ENCODE measurements at places on chromosomes 2 and 18. TPM values are rescaled to one million over a fixed set of nuclear protein-coding genes. Genes with fewer than 3 reads are reported as not detected.

- H3K36me3 ChIP-seq, result no peaks in the 10 kb centered on the region
- no peaks in the 10 kb centered on the region for H3K27me3 ChIP-seq
- H3K4me3 ChIP-seq, result no peak overlapping the region
These were observed 23.4 kb upstream of the SNED1 start for GRCh38 chr2:240974771-240975572.

DNA sequence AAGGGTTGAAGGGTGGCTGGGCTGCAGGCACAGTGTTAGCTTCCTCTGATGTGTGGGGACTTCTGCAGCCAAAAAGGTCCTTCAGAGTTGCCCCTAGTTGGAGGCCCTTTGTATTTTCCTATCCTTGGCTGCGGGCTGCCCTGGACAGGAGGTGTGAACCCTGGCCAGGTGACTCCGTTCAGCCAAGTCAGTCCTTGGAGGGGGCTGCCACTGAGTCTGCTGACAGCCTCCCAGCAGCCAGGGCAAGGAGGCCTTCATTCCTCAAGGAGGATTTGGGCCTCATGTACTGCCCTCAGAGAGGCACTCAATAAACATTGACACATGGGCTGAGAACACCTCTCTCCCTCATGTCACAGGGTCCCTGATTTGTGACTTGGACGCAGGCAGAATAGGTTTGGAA is 62.4 kb downstream of the MAPK4 start:
- no peak overlapping the region for H3K27ac ChIP-seq
- DNase-seq, result no peak
- no peak overlapping the region for H3K4me3 ChIP-seq
- peaks cover 3% of the 10 kb centered on the region for H3K27me3 ChIP-seq
- no peaks in the 10 kb centered on the region for H3K36me3 ChIP-seq
- no peaks in the 10 kb centered on the region for H3K4me1 ChIP-seq

GRCh38 chr2:143321994-143322393 is 192.8 kb downstream of the ARHGAP15 start:
- no peaks in the 10 kb centered on the region for H3K36me3 ChIP-seq
- H3K27ac ChIP-seq, result no peak overlapping the region
- H3K27me3 ChIP-seq, result no peaks in the 10 kb centered on the region
- no peak overlapping the region for H3K4me3 ChIP-seq
- no peak for DNase-seq

- no peak for DNase-seq
- no peaks in the 10 kb centered on the region for H3K27me3 ChIP-seq
- no peaks in the 10 kb centered on the region for H3K36me3 ChIP-seq
- no peak overlapping the region for H3K27ac ChIP-seq
These were observed 262.3 kb downstream of the TRIB2 start for GRCh38 chr2:12979066-12979465.

DNA sequence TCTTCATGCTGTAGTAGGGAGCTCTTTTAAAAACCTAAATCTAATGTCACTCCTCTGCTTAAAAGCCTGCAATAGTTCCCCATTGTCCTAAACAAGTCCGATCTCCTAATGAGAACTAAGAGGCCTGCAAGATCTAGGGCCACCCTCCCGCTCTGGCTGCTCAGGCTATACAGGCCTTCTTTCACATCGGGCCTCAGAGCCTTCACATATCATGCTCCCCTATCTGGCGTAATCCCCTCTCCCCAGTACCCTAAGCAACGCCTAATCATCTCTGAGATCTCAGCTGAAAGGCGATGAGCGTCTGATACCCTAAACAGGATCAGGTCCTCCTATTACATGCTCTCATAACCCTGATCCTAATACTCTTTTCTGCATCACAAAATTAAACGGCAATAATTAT is 1.9 kb downstream of the MAP4K3 start:
- peaks cover 11% of the 10 kb centered on the region for H3K36me3 ChIP-seq
- no peaks in the 10 kb centered on the region for H3K27me3 ChIP-seq
- peaks cover 55% of the 10 kb centered on the region for H3K4me1 ChIP-seq
- DNase-seq, result no peak

The FMNL2 gene
- total RNA-seq, result 12.9 TPM

The C2orf78 gene
- 0.03 TPM for total RNA-seq

DNA sequence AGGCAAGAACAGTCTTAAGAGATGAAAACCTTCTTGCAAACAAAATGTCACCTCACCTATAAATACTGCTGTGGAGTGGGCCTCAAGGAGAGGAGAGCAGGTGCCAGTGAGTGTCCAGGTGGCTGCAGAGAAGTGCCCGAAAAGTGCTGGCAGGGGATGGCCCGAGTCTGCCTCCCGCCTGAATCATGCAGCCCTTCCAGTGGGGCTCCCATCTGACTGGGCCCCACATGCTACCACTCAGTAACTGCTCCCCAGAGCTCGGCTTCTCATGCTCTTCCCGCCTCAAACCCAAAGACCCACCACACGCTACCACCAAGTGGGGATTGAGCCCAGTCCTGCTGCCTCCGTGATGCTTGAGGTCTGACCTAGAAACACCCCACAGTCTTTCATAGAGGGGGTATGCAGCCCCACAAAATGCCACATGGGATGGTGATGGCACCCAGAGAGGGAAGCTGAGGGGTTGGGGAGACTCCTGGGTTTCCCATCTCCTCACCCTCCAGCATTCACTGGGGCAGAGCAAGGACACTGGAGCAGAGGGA is 7.4 kb downstream of the HS6ST1 start:
- no peak overlapping the region for H3K27ac ChIP-seq
- H3K4me3 ChIP-seq, result no peak overlapping the region
- H3K36me3 ChIP-seq, result peaks cover 97% of the 10 kb centered on the region
- no peak for DNase-seq
- H3K4me1 ChIP-seq, result peaks cover 68% of the 10 kb centered on the region

The BBS5 gene
- 4.3 TPM for total RNA-seq

DNA sequence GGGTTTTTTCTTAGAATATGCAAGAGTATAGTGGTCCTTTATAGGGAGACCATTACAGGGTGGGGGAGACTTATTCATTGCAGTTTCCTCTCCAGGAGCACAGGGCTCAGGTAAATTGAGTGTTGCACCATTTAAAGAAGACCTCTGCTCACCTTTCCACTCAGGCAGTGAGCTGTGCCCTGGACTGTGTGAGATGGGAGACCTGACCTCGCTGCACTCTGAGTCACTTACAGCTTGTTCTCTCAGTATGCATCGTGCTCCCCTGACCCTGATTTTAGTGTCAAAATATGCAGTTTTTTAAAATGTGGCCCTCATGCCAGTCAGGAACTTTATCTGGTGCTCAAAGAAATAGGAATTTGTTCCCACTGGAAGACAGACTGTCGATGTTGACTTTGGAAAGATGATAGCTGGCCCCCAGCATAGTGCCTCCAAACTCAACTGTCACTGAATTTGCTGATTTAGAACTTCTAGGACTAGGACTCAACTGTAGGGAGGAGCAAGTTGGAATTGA is 146.7 kb upstream of the EPAS1 start:
- H3K27me3 ChIP-seq, result no peaks in the 10 kb centered on the region
- H3K4me3 ChIP-seq, result no peak overlapping the region
- H3K27ac ChIP-seq, result no peak overlapping the region
- H3K4me1 ChIP-seq, result peaks cover 11% of the 10 kb centered on the region

DNA sequence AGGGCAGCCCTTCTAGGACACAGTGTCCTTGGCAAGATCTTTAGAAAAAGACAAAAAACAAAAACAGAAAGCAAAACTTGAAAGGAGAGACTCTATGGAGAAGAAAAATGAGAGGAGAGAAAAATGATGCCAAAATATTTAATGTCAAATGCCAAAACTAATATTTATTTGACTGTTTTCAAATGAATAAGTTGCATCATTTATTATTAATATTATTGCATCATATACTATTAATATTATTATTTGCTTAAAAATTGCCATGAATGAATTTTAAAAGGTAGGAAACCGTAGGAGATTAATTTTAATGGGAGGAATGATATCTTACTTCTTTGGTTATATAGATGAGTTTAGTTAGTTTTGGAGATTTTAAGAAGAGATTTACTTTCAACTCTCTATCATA is 144.3 kb downstream of the DAW1 start:
- no peaks in the 10 kb centered on the region for H3K27me3 ChIP-seq
- no peaks in the 10 kb centered on the region for H3K36me3 ChIP-seq
- no peak overlapping the region for H3K27ac ChIP-seq
- H3K4me3 ChIP-seq, result no peak overlapping the region
- no peaks in the 10 kb centered on the region for H3K4me1 ChIP-seq
- no peak for DNase-seq

GRCh38 chr2:27591745-27592144 is 8.9 kb downstream of the ZNF512 start:
- H3K4me1 ChIP-seq, result peaks cover 16% of the 10 kb centered on the region
- DNase-seq, result no peak
- H3K27me3 ChIP-seq, result no peaks in the 10 kb centered on the region

DNA sequence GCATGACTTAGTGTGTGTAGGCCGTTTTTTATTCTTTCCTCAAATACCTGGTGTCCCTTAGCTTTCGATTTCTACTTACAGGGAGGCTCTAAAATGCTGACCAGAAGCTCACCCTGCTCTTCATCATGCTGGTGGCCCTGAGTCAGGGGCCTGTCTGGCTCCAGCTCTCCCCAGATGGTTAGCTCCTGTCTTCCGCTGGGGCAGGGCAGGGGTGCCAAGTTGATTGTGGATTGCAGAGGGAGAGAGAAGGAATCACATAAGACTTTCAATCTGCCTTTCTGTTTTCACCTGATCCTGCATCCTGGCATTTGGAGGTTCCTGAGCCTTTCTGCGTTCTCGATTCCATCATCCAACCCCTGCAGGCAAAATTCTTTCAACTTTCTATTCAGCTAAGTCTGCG is 4.2 kb downstream of the CIB4 start:
- no peak overlapping the region for H3K4me3 ChIP-seq
- no peaks in the 10 kb centered on the region for H3K4me1 ChIP-seq
- DNase-seq, result no peak
- H3K27me3 ChIP-seq, result peaks cover 21% of the 10 kb centered on the region
- H3K36me3 ChIP-seq, result no peaks in the 10 kb centered on the region
- no peak overlapping the region for H3K27ac ChIP-seq

DNA sequence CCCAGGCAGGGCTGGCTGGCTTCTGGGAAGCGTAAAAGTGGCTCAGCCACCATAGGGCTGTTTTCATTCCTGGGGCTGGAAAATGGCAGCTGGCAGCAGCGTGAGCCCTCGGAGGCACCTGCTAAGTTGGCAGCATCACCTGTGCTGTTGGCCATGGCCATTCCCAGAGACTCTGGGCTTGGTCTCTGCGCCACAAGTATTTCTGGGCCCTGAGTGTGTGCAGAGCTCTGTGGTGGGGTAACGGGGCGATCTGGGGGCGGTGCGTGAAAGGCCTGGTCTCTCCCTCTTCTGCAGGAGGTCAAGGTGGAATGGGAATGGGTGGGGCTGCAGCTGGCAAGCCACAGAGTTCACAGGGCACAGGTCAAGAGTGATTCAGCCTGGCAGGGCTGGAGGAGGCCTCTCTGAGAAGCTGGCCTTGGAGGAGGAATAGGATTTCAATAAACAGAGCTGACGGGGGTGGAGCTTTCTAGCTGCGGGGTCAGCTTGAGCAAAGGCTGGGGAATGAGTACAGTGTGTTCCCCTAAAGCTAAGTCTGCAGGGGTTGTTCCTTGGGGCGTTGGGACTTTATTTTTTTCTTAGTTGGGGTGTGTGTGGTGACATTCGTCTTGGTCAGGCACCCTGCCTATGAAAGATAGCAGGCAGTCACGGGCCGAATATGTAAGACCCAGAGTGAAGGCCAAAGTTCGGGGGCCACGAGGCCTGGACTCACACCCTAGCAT is 10.3 kb upstream of the NTSR2 start:
- H3K27me3 ChIP-seq, result peaks cover 8% of the 10 kb centered on the region
- H3K4me1 ChIP-seq, result no peaks in the 10 kb centered on the region
- no peaks in the 10 kb centered on the region for H3K36me3 ChIP-seq
- DNase-seq, result no peak
